CMK (cell line): ENCODE measurements at places on chromosomes 7 and 10.

DNA sequence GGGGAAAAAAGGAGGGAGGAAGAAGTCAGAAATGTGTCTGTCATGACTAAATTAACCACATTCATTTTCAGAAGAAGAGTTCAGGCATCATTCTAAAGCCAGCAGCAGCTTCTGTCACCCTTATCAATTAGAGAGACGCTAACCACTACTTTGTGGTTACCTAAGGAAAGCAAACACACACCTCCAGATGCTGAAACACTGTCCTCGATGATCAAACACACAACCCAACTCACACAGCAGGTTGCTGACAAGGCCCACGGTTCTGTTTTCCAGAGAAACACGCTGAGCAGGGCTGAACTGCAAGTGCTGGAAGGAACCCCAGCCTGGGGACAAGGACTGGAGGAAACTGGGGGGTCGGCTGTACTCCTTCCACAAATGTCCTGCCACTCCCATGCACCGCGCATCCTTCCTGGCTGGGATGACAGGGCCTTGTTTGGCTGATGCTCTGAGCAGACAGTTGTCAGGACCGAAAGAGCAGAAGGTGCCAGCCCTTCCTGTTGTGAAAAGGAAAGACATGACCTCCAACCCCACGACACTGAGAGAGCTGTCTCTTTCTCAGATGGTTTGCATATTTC is 36.6 kb downstream of the PRKCQ start:
- peak; percentile 12 for DNase-seq

DNA sequence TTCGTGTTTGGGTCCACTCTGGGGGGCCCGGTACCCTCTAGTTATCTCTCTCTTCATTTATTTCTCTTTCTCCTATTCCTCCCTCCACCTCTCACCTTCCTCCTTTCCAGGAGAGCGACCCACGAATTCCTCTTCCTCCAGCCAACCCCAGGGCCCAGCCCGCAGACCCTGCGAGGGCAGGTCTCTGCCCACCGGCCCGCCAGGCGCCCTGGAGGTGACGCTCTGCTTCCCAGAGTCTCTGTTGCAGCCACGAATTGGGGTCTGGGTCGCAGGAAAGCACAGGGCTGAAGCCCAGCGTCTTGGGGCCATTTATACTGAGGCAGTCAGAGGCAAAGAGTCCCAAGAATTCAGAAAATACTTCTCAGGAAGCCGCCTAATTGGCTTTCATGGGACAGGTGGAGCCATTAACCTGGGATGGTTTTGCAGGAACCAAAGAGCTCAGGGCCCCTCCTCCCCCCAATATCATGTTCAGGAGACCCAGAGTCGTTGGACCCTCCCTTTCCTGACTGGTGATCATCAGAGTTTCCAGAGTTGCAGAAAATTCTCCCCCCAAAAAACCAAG is 2.7 kb upstream of the EN2 start:
- DNase-seq = no peak

DNA sequence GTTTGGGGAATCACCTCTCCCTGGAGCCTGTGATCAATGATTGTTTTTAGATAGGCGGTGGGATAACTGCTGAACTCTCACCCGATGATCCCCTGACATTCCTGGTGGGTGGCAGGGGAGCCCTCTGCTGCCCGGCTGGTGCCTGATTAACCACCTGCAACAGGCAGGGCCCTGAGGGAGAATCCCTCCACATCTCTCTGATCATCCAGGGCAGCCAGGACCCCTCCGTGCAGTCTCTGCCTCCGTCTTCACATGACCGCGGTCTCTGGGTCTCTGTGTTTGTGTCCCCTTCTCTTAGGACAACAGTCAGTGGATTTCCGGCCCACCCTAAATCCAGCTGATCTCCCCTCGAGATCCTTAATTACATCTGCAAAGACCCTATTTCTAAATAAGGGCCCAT is 17.4 kb downstream of the CALML5 start:
- no peak for DNase-seq

DNA sequence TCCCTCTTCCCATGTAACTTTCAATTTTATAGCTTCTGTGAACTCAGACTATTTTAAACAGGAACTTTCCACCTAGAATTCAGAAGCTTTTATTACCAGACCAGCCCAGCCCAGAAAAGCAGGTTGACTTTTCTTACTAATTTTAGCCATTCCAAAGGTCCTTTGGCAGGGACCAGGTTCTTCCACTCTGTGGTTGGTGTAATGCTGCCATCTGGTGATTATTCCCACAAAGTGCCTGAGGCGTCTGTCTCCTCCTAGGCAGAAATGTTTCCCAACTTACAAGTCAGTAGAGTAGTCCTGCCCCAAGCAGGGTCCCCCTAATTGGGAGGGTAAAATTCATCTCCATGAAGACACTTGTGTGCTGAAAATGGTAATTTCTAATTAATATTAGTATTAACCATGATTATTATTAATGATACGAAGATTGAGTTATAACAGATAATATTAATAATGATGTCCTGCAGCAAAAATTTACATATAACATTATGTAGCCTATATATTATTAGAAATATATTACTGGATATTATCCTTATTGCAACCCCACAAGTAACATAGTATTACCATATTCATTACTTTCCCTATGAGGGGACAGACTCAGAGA is 53.0 kb upstream of the PPP1R17 start:
- DNase-seq = no peak

DNA sequence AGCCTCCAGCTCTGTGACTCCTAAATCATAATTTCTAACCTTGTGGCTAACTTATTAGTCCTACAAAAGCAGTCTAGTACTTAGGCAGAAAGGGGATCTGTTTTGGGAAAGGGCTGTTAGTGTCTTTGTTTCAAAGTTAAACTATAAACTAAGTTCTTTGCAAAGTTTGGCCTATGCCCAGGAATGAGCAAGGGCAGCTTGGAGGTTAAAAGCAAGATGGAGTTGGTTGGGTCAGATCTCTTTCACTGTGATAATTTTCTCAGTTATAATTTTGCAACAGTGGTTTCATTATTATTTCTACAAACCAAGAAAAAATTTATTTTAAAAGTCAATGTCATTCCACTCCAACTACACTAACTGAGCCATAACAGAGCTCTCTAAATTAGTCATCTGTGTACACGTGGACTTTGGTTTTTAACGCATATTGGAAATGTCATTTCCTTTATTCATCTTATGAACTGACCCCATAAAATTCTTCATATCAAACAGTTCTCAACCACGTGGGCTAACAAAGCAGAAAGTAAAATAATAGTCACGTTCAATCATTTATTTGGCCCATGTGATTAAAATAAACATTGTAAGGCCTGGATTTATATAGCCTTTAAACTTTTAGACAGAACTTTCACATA is 143.2 kb upstream of the C7orf33 start:
- DNase-seq = no peak
